ENCODE measurements at places on chromosomes 11 and 22.

GRCh38 chr22:28903729-28904128 is 20.4 kb downstream of the ZNRF3 start:
- DNase-seq = no peak

- no peak for DNase-seq
These were observed 12.0 kb downstream of the CSTPP1 start for GRCh38 chr11:46948378-46949131.

DNA sequence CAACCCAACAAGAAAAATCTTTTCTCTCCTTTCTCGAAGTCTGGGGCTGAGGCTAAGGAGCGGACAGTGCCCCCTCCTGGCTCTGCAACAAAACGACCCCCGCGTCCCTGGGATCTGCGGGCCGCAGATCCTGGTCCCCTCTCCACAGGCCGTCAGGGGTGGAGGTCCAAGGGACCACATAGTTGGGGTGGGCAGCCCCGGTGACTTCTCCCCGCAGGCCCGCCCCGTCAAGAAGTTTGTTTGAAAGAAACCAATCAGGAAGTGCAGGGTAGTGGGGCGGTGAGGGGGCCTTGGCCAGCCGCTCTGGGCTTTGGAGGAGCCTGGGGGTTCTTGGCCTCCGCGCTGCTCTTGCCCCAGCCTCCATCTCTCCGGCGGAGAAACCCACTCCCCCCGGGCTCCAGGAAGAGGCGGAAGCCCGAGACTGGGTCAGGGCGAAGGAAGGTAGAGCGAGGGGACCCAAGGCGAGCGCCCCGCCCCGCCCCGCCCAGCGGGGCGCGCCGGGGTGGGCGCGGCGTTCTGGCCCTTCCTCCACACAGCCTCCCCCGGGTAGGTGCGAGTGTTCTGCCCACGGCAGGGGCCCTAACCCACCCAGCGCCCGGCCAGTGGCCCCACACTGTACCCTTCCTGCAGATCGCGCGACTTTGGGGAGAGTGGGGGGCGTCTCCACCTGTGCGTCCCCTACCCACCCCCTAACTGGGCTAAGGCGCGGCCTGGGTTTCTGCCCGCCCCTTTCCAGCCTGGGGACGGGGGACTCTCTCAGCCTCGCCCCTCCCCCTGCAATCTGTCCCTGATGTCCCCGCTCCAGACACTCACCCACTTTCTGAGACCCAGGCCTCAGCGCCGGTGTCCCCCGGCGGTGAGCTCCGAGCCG is 1.3 kb downstream of the TP53I11 start:
- no peak for DNase-seq

DNA sequence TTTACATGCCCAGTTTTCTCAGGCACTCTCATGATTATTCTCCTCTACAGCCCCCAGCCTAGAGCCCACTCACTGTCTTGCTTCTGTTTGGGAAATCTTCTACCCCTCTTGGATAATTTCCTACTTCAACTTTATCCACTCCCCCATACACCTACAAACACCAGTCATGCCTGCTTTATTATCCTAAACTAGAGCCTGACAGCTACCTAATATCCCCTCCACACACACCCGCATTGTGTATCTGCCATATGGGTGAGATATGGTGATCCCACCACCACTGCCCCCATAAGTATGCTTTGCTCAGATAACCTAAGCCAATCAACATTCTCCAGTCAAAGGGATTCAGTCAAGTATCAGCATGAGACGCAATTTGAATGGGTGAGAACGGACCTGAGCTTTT is 15.3 kb upstream of the FJX1 start:
- DNase-seq = no peak

GRCh38 chr22:46612904-46613605 is 7.1 kb upstream of the GRAMD4 start:
- peak; percentile 69 for DNase-seq

DNA sequence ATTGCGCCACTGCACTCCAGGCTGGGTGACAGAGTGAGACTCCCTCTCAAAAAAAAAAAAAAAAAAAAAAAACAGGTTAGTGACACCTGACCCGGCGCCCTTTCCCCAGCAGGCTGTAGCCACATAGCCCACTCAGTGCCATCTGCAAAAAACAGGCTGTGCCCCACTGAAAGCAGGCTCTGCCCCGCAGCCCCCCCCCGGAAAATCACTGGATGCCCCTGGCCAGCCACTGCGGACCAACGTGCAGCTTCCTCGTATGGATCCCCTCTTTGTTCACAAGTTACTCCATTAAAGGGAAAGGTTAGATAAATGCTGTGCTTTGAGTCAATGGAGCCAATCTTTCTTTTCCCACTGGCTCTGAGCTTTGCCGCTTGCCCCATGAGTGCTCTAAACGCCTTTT is 660.3 kb downstream of the TBC1D22A start:
- no peak for DNase-seq

GRCh38 chr11:61994981-61995380 is 27.5 kb upstream of the FTH1 start:
- DNase-seq = no peak

DNA sequence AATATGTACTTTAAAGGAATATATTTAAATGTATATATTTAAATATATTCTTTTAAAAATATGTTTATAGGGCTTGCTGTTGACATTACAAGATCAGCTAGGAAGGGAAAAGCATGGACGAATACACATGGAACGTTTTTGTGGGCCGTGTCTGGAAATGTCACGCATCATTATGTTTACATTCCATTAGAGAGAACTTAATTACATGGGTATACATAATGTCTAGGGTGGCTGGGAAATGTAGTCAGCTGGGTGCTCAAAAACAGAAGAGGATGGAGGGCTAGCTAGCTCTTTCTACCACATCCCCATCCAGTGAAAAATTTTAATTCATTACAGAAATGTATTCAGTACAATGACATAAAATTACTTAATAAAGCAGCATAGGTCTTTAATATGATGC is 371.2 kb downstream of the DYNC2H1 start:
- DNase-seq = no peak

DNA sequence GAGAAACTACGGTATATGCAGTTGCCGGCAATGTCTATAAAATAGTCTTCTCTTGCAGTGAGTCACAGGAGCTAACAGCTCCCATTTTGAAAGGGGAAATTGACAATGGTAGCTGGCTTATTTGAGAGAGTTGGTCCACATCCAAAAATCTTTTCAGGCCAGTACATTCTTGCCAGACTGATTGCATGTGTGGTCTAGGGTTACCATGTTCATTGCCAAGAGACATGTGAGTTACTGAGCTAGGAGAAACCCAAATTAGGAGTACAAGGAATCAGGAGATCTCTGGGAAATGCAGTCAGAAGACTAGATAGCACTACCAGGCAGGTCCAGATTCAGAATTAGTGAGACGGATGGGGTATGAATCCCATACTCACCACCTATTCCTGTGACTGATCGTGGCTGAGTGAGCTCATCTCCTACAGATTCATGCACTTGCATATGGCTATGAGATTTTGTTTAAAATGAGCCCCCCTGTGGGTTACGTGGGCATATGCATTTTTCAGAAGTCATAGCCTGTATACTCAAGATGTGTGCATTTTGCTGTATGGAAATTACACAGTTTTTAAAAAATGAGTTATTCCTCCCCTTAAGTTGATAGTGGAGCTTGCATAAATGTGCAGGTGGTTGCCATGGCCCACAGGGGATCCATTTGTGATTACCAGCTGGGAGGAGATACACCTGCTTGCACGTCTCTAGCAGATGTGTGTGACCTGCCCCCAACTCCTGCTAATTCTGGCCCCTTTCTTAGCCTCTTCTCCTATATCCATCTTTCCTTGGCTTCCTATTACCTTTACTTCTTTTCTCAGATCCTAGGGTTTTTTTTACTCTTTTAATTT is 102.7 kb downstream of the COMMD9 start:
- no peak for DNase-seq

DNA sequence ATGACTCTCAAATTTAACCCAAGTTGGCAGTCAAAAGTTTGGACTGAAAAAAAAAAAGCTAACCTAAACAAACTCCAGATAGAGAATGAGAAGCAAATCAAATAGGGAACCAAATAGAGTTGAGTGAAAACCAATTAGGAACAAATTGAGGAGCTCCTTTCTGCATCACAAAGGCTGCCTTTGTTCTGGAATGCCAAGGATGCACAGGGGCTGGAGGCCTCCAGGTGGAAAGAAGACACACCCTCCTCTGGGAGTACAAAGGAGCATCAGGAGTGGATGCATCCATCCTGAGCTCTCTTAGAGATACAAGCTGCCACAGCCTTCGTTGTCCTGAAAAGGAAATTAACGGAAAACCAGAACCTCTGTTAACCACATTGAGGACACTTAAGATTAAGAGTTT is 73.3 kb downstream of the MRGPRX1 start:
- no peak for DNase-seq

DNA sequence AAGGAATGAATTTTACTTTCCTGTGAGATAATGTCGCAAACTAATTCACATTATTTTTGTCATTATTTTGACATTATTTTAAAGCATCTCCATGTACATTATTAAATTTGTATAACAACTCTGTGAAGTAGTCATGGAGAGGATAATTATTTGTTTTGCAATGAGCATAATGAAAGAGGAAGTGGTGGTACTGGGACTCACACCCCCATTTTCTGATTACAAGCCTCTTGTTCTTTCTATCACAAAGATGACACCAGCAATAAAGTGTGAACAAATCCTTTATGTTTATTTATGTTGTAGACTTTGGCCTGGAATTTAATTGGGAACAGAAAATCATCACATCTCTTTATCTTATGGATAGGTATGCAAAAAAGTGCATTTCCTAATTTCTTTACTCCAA is 522.6 kb downstream of the TMEM135 start:
- DNase-seq = no peak

Data from activated naive CD4-positive, alpha-beta T cell treated with anti-CD3 and anti-CD28 coated beads, Interleukin-2, amount 10 ng/mL, durations not matched to agents 7 days and 5 days (primary cell).